ENCODE measurements at places on chromosomes 2 and 18.
A peak's percentile ranks its signal among the peaks of the same experiment; 100 is the strongest.

- no peak for DNase-seq
Observed at GRCh38 chr2:208182835-208183234, 7.0 kb downstream of the C2orf80 start.

GRCh38 chr2:173394091-173394974, 39.7 kb downstream of the CDCA7 start:
- DNase-seq, result no peak

DNA sequence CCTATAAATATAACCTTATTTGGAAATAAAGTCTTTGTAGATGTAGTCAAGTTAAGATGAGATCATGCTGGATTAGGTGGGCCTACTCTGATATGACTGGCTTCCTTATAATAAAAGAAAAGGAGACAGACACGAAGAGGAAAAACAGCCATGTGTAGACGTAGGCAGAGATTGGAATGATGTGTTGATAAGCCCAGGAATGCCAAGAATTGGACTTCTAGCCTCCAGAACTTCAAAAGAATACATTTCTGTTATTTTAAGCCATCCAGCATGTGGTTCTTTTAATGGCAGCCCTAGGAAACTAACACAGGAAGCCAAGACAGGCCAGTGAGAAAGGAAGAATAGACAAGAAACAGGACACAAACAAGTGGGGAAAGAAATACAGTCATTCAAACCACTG, 68.6 kb downstream of the NYAP2 start:
- no peak for DNase-seq

DNA sequence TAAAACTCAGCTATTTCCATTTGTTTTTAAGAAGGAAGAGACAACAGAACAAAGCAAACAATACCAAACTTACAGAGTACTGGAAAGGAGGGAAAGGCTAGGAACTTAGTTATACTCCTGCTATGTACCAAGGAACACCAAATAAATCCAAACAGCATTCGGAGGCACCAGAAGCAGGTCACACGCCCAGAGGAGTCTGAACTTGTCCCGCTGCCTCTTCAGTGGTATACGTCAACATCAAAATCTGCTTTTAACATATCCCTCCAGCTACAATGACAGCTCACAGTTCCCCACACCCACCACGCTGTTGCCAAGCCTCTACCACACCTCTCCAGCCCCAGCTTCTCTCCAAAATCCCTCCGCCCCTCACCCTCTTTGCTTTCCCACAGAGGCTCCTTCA, 17.3 kb downstream of the C2orf76 start:
- DNase-seq, result no peak

- no peak for DNase-seq
Observed at GRCh38 chr2:178615969-178616368, 135.7 kb downstream of the PLEKHA3 start.

DNA sequence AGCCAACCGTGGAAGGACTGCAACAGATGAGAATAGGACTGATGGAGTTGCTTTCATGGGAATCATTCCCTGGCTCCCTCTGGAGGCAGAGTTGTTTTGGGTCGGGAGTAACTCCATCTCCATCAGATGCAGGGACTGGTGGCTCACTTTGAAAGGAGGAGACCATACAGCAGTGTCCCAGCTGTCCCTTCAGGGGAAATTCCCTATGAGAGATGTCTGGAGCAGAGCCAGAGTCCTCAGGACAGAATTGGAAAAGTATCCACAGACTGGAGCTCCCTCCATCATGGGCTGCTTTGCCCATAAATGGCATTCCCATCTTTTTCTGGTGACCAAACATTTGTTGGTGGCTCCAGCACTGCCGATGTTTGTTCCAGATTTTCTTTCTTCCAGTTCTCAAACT, 144.3 kb downstream of the NCK2 start:
- DNase-seq, result no peak

DNA sequence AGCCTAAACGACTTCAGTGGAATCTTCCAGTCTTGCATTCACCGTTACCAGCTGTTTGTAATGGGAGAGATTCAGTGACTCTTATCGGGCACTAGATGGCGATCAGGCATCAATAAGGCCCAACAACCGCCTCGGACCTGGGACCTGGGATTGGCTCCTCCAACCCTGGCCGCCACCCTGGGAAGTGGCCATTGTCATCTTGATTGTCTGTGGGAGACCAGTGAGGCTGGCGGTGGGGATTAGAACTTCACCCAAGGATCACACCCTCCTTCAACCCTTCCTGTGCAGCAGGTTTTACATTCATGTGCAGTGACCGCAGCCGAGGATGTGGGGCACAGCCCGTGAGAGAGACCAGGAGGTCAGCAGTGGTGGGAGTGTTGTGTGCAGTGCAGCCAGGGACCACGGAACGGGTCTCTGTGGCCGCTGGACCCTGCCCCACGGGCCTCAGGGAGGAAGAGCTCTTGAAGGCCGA, 85.3 kb downstream of the SPP2 start:
- peak; percentile 34 for DNase-seq

DNA sequence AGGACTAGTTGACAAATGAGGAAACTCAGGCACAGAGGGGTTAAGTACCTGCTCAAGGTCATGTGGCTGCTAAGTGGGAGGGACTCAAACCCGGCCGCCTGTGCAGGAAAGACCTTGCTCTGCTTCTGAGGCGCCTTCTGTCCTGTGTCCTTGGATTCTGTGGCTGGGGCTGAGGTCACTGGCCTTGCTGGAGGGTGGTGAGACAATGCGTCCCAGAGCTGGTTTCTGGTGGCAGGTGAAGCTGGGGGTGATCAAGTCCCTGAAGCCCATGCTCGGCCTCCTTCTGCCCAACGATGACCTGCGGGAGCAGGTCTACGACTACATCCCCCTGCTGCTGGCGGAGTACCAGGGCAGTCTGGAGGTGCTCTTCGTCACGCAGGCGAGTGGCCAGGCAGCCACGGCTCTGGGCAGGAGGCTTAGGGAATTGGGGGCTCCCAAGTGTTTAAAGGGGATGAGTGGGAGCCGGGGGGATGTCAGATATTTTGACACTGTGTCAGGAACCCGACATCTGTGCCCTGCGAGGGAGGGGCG, 16.1 kb downstream of the MROH2A start:
- DNase-seq, result no peak

DNA sequence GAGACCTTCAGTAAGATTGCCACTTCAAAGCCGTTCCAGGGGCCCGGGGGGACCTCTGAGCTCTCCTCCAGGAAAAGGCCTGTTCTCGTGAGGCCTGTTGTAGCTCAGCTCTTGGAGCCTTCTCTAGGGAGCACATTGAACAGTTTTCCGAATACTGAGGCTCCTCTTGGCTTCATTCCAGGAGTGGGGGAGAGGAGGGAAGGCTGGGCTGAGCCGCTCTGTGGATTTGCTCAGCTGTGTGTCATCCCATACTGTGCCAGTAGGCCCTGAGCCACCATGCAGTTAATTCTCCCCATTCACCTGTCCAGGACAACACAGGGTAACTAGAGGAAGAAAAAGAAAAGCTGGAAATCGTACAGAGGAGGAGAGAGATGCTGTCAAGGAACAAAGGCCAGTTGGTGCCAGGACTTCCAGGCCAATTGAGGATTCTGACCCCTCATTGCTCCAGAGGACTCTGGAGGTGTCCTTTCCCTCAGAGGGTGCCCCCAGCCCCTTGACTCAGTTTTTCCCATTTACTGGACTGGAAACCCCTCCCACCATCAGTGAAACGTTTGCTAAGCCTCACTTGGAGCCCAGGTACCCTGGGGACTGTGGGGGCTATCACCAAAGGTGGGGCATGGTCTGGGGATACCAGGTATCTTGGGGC, 41.4 kb downstream of the HS1BP3 start:
- no peak for DNase-seq

DNA sequence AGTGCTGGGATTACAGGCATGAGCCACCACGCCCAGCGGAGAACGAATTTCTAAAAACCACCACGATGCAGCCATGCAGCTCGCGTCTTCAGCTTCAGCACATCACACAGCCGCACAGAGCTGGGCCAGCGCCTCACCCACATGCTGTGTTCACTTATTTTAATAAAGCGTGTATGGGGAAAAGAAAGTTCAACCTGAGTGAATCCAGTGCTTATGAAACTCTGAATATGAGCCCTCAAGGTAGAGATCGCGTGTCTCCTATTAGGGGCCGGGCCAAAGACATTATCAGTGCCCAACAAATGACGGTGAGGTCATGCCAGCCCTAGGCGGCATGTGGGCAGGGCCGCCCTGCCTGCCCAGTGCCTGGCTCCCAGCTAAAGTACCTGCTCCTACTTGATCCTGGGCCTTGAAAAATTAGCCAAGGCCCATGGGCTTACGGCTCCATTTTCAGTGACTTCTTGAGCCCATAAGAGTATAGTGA, 44.3 kb downstream of the SPRED2 start:
- DNase-seq, result no peak

DNA sequence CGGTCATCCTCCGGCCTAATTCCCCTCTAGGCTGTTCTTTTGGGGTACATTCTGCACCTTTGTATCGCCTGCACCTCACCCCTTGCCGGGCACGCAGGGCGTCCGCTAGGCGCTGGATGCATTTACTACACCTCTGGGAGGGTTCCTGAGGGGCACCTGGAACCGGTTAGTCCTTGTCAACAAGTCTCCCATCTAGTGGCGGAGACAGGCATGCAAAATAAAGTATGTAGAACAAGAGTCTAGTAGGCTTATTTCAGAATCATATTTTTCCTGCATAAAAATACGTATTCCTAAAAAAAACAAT, 705 bp upstream of the TEX261 start:
- DNase-seq, result no peak

GRCh38 chr2:236343400-236344161, 79.4 kb upstream of the ASB18 start:
- no peak for DNase-seq

DNA sequence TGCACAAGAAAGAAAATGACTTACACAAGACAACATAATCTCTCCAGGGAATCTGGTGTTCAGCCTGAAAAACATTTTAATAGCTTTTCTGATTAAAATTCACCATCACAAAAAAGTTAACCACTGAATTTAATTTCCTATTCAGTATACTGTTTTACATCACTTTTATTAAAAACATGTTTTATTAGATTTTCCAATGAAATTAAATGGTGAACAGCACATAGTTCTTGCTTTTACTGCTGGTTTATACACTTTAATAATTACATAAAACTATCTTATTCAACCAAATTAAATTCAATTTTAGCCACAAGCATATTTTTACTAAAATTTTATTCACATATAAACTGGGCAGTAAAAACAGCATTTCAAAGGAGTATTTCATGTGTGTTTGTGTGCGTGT, 138.3 kb downstream of the NOL4 start:
- no peak for DNase-seq

DNA sequence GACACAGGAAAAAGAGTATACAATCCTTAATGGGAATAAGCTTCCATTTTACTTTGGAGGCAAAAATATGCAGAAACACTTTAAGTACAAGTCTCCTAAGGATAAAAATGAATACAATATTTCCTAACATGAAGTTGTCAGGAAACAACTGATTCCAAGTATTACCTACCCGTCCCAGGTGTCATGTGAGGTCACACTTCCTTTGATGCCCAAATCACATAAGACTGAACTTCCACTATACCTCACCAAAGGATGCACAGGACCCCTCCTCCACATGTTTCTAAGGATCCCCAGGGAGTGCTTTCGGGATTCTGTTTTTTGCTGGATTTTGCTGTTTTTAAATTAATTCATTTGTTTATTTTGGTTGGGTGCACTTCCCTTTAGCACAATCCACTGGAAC, 438.5 kb upstream of the TCF4 start:
- no peak for DNase-seq

DNA sequence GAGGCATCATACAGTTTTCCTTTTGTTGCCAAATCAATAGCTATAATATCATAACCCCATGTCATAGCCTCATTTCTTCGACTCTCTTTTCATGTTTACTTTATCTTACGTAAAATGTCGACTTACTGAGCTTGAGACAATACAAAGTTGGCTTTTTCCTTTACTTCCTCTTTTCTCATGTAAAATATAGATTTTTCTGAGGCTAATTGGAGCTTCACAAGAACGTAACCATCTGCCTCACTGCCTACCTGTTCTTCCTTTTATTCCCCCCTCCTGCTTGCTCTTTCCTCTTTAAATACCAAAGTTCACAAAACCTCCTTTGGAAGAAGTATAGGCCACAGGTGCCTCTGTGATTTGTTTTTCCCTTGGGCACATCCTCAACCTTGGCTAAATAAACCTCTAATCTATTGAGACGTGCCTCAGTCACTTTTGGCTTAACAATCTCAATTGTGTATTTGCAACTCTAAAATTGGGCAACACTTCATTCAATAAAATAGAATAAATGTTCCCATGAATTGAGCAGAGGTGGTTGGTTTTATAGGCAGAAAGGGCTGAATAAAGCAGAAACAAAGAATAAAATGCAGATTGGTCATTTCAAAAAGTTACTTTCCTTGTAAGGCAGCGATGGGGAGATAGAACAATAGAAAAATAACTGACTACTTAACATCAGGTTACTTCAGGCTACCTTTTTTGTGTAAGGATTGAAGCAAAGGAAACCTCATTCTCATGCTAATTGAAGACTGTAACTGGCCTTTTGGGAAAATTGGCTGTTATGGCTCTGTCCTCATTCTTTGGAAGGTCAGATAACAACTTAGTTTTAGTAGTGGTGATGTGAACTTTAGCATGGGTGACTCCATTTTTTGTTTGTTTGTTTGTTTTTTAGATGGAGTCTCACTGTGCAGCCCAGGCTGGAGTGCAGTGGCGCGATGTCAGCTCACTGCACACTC, 21.3 kb downstream of the COMMD1 start:
- no peak for DNase-seq

DNA sequence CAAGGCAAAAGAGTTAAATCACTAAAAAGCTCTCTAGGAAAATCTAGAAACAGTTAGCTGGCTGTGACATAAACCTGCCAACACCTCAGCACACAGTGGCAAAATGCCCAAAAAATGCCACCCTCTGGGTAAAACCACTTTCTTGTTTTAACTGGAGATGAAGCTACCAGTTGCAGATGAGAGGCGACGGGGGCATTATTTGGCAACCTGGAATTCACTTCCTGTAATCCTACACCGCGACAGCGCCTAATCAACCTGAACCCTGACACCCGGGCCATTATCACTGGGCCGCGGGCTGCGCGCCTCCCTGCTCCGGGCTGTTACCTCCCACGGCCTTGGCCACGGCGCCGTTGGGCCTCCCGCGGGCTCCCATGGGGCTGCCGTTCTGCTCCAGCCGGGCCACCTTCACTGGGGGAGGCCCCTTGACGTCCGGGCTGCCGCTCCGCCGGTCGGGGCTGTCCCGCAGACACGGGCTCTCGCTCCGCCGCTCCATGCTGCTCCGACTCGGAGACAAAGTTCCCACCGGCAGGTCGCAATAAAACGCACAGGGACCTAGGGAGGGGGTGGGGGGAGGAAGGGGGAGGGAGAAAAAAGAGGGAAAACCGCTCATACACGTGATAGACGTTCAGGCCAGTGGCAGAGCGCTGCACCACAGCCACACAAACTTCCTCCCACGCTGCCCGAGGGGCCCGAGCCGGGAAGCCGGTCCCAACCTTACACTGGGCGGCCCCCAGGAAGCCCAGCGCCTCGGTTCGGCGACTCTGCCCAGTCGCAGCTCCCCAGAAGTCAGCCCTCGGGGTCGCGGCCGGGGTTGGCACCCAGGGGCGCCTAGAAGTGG, 2.0 kb downstream of the SATB2 start:
- no peak for DNase-seq

- DNase-seq, result no peak
Observed at GRCh38 chr2:53787614-53788289, 908 bp downstream of the ERLEC1 start.
